ENCODE measurements at places on chromosomes 5 and 9.

GRCh38 chr5:97192580-97193354 lies 9.7 kb upstream of the RIOK2 start:
- DNase-seq = no peak

GRCh38 chr9:113523421-113524141 lies 60.1 kb downstream of the RGS3 start:
- no peak for DNase-seq

DNA sequence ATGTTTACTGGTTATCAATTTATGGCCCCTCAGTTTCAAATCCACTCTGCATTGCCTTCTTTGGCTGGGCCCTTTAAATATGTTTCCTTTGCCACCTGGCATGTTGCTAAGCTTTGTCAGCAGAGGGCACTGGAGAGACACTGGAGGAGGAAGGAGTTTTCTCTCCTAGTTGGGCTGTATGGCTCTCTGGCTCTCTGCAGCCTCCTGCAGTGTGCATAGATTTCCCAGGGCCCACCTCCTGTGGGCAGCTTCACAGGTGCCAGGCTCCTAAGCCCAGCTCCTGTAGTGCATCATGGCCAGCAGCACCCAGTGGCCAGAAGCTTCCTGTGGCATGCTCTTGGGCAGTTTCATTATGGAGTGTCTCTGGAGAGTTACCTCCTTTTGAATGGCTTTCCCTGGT lies 23.3 kb downstream of the CAVIN4 start:
- peak; percentile 16 for DNase-seq

DNA sequence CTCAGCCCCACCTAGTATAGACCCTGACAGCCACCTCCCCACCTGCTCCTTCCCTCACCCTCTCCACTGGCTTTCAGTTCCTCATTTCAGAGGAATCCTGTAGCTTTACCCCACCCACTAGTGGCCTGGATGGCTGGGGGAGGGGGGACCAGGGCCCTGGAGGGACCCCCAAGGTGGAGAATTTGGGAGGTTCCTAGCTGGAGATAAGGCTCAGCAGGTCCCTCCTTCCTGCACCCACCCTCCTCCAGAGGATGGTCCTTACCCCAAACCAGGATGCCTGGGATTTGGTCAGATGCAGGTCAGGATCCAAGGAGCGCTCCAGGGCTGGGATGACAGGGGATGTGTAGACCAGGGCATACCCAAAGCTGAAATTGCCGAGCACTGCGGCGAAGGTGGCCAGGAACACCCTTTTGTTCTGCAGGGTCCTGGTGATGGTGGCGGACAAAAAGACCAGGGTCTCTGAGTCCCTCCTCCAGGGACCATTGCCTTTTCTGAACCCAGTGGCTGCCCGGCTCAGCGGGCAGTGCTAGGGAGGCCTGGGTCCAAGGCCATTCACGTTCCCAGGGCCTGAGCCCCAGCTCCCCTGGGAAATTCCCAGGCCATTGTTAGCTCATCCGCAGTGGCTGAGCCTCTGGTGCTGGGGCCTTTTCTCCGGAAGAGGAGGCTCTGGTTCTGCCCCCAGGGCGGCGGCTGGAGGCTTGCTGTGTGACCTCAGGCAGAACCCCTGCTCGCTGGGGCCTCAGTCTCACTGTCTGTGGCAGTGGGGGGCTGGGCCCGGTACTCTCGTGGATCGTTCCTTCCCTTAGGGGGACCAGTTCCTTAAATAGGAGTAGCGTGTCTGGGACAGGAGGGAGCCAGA lies 678 bp downstream of the SLC2A6 start:
- DNase-seq = no peak

DNA sequence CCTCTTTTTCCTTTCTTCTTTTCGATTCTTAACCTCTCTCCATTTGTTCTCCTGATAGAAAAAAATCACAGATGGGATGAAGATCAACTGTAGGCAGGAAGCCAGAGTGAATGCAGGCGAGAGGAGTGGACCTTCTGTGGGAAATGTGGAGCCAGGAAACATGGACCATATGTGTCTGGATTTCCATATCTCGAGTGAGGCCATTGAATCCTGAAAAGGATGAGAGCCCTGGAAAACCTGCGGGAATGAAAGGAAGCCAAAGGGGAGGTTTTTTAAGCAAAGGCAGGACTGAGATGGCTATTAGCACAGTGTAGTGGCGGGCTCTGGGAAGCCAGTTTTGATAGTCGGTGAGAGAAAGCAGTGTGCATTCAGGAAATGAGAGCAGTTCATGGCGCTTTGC lies 139.5 kb upstream of the C9orf72 start:
- DNase-seq = no peak

- DNase-seq = peak; percentile 70
These were observed 122.7 kb downstream of the ST8SIA4 start for GRCh38 chr5:100780376-100780870.

Measured in CD4-positive, CD25-positive, alpha-beta regulatory T cell (primary cell).